Activated CD4-positive, alpha-beta T cell treated with anti-CD3 and anti-CD28 coated beads, Interleukin-2, amount 50 U/mL, for 1 hour (primary cell): ENCODE measurements at places on chromosomes 6 and 20.

DNA sequence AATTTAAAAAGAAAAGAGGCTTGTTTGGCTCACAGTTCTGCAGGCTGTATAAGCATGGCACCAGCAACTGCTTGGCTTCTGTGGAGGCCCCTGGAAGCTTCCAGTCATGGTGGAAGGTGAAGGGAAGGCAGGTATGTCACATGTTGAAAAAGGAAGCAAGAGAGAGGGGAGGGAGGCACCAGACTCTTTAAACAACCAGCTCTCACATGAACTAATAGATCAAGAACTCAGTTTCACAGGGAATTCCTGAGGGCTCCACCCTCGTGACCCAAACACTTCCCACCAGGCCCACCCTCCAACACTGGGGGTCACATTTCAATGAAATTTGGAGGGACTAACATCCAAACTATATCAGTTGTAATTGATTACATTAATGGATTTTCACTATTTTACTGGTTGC, 127.9 kb upstream of the MLIP start:
- DNase-seq: no peak

- no peak for DNase-seq
Observed at GRCh38 chr6:42446370-42446769, 5.4 kb downstream of the TRERF1 start.

DNA sequence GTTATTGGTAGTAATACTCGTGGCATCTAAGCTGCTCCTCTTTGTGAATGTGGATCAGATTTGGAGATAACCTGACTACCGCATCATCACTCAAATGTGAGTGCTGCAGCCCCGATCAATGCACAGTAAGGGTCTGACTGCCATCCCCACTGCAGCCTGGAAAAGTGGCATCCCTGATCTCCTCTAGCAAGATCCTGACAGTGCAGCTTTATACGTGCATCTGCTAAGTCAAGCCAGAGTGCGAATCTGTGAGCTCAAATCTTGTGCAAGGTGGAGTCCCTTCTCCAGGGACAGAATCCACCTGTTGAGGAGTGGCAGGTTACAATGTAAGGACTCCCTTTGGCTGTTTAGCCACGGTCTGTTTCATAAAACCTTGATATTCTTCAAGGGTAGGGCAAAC, 215.0 kb upstream of the EXOC2 start:
- DNase-seq: no peak

DNA sequence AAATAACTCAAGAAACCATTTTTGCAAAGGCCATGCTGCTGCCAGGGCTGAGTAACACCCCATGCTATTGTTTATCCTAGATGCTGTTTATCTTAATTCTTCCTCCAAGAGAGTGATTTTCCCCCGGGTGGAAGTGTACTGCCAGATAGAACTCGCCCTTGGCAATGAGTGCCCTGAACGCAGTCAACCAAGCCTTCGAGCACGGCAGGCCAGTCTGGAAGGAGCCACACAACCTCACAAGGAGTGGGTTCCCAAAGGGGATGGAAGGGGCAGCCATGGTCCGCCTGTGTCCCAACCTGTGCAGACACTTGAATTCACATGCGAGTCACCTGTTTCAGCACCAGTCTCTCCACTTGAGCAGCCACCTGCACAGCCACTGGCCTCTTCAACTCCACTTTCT, 31.9 kb downstream of the PNPLA1 start:
- no peak for DNase-seq
